Left lung (tissue), 14 donors: ENCODE measurements at places on chromosomes 2 and 18.

GRCh38 chr18:75467281-75467795, 39.8 kb upstream of the SMIM21 start:
- DNase-seq = no peak

DNA sequence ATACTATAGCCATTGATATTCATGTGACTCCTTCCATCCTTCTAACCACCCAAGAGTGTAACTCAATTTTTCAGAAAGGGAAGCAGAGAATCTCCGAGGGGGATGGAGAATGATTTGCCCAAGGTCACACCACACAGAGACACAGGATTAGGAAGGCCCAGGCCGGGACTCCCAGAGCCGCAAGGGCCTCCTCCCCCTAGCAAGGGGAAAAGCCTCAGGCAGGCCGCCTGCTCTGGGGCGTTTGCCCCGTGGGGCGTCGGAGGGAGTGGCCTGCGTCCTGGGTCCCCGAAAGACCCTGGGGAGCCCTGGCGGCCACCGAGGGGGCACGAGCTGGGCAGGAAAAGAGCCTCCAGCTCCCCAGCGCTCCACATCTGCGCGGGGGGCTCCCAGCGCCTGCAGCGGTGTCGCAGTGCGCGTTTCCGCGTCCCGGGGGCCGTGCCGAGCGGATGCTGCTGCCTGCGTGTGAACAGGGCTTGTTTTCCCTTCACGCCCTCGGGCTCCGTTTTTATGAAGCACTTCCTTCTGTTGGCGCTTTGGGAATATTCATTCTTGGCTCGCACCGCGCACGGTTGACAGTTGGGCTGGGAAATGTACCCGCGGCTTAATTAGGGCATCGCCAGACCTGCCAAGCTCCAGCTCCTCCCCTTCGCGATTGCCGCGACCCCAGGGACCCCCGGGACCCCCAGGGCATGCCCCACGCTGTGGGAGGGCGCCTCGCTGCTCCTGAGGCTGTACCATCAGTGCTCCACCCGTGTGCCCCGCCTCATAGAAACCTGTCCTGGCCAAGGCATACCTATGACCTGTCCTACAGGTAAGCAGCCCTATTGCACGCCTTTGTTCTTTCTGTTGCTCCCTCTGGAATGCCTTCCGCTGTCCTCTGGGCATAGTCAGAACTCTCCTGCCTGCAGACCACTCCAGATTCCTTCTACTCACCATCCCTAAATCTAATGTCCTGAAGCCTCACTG, 158.9 kb upstream of the GLI2 start:
- DNase-seq = no peak

- peak; percentile 61 for DNase-seq
Measured at GRCh38 chr2:22697054-22697788, 687.8 kb upstream of the KLHL29 start.

GRCh38 chr18:53795061-53795460, 429.4 kb downstream of the MBD2 start:
- no peak for DNase-seq

DNA sequence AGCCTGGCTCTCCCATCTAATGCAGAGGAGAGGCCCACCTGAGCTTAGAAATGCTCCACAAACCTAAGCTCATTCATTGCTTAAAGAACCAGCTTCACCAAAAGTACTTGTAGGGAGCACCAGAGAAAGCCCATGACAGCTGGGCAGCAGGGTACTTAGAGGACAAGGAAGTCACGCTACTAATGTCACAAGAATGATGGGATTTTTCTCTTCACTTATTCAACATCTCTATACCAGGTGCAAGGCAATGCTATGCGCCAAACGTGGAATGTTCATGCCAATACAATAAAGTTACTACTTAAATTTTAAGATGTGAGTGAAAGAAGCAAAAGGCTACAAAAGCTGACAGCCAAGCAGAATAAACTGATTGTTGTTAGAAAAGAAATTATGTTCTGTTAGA, 36.0 kb downstream of the LONRF2 start:
- no peak for DNase-seq

DNA sequence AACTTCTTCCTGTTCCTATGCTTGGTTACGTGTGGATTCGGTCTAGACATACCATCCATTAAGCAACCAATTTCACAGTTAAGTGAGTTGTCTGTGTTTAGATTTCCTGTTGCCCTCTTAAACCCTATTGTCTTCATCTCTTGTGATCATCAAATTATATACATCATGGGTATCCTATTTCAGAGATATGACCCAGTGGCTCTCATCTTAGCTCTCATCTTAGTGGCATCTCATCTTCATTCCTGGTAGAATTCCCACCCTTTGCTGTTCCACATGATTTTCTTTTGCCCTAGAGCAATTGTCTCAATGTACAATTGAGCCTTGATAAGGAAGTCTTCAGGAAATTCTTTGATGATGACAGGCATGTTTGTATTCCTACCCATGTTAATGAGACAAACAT, 29.4 kb upstream of the FN1 start:
- no peak for DNase-seq

GRCh38 chr2:221752781-221753180, 180.7 kb upstream of the EPHA4 start:
- DNase-seq = no peak

- peak; percentile 82 for DNase-seq
Measured at GRCh38 chr18:23131693-23132319, 3.5 kb upstream of the CABLES1 start.

DNA sequence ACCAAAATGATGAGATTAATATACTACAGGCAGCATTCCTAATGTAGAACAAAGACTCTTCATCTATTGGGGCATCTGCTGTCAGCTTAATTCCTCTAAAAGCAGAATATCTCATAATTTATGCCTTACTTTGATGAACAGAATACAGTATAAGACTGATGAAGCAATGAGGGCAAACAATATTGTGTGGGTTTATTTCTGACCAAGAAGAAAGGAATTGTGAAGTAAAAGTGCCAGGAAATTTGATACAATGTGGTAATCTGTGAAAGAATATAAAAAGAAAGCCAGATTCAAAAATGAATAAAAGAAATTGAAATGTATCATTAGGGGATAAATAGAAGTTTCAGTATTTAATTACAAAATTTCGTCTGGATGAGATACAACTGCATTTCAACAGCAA, 78.8 kb upstream of the TTC21B start:
- no peak for DNase-seq

- DNase-seq = peak; percentile 50
Measured at GRCh38 chr2:233811732-233812131, 33.6 kb downstream of the MROH2A start.

GRCh38 chr18:31695989-31696388, 11.6 kb upstream of the B4GALT6 start:
- DNase-seq = no peak

DNA sequence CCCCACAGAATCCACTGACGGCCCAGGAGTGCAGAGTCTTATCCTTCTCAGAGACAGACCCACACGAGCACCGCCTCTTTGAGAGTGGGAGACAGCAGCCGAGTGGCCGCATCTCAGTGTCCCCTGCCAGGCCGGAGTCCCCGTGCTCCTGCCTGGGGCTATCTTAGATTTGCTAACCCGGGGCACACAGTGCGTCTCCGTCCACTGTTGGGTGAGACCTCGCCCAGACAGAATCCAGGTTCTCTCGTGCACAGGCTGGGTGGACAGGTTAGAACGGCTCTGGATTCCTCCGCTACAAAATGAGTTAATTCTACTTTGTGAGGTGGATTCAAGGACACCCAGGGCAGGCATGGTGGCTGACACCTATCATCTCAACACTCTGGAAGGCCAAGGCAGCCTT, 88.3 kb downstream of the ZNF516 start:
- no peak for DNase-seq

- DNase-seq = no peak
Measured at GRCh38 chr2:29225814-29226213, 110.6 kb downstream of the CLIP4 start.

GRCh38 chr2:134512734-134513464, 205.9 kb downstream of the TMEM163 start:
- no peak for DNase-seq

DNA sequence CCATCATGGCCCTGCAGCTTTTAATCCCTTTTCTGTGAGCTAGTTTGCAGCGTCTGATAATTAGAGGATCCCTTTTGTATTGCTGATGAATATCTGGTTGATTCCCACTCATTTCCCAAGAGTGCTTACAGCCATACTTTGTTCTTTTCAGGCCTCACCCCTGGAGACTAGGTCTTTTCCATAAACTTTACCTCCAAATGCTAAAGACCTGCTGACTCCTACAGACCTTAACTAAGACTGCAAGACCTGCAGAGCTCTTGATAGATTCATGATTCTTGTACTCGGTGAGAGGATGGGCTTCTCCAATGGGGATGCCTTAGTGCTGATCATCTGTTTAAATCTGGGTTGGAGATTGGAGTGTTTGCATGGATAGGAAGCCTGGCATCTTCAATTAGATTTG, 33.1 kb upstream of the DYNAP start:
- DNase-seq = no peak

DNA sequence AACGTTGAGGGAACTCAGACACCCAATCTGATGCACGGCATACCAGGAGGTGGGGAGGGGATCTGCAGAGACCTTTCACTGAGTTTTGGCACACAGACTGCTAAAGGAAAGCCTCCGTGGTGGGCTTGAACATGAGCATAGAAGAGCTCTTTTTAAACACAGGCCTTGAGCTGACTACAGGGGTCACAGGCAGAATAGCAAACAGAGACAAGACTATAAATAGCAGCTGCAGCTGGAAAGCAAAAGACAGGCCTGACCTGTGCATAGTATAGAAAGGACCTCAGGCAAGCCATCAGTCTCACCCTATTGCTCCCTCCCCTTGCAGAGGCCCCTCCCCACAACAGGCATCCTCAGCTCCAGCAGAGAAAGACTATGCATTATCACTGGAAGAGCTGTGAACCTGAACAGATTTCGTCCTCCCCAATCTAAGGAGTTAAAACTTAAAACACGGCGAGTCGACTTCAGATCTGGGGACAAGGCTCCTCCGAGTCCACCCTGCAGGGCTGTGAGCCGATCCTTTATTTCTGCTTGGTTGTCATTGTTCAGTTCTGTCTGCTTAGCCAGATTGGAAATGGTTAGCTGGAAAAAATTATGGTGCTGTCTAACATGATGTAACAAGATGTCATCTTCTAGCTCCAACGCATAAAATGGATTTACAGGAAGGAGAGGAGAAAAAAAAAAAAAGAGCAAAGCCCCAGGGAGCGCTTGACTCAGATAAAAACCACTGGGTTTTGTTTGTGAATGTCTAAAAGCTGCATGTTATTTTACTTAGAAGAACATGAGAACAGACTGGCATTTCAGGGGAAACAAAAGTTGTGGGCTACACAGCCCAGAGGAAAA, 25.2 kb upstream of the LCLAT1 start:
- no peak for DNase-seq

GRCh38 chr2:205752296-205752820, 70.1 kb downstream of the NRP2 start:
- no peak for DNase-seq

DNA sequence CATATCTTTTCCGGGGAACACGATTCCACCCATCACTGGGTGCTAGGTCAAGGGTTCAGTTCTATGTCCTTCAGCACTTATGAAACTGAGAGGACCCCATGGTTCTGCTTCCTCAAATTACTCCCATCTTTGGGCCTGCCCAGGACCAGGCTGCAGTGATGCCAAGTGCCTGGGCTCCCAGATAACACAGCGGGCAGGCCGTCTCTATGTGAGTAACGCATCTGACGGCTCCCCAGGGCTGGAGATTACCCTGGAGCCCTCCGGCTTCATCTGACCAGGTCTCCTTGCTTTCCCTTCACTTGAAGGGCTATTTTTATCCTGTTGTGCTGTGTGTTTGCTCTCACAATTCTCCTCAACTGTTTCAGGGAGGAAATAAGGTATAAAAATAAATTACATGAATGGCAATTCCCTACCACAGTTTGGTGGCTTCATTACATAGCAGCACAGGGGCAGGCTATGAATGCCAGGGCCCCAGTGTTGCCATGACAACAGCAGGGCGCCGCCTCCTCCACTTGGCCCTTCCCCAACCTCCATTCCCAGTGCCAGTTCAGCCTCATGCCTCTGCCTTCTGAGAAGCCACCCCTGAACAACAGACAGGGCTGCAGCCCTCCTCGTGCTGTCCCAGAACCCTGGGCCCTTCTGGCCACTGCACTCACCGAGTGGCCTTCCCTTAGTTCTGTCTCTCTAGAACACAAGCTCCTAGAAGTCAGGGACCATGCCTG, 25.4 kb upstream of the TMEM131 start:
- DNase-seq = no peak

GRCh38 chr2:53863538-53864227, 3.9 kb upstream of the GPR75 start:
- DNase-seq = no peak

DNA sequence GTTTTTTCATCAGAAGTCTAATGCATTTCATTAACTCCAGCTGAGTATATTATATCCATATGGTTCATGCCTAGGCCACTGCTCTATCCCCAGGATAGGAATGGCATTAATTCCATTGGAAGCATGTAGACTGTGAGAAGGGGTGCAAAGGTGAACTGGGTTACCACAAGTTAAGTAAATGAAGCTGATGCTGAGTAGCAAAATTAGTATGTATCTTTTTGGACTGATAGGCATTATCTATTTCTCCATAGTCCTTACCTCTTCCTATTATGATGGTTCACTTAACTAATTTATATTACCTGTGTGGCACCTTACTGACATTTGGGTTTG, 24.9 kb downstream of the UBE2E3 start:
- DNase-seq = no peak

- DNase-seq = no peak
Measured at GRCh38 chr2:68660658-68661057, 17.3 kb downstream of the PROKR1 start.

- DNase-seq = no peak
Measured at GRCh38 chr18:35611518-35611917, 30.0 kb downstream of the GALNT1 start.

GRCh38 chr2:45567288-45567963, 43.6 kb downstream of the SRBD1 start:
- no peak for DNase-seq

DNA sequence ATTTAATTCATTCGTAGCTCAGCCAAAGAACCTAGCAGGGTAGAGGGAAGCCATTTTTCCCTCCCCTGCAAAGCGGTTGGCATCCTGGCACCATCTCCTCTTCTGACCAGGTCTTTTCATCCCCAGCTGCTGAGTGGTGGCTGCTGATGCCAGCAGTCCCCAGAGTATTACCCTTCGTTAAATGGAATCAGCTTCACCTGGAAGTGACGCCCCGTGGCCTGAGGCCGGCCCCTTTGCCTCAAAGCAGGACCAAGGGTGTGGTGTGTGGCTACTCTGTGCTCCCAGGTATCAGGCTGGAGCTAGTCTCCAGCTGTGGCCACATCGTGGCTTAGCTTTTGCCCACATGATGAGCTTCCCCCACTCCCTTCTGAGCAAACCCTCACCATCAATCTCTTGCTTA, 12.3 kb upstream of the SP100 start:
- DNase-seq = no peak

- DNase-seq = peak; percentile 40
Measured at GRCh38 chr2:21519821-21520220, 396.1 kb downstream of the TDRD15 start.
